Activated CD4-positive, alpha-beta memory T cell treated with anti-CD3 and anti-CD28 coated beads for 36 hours (primary cell): ENCODE measurements at places on chromosomes 11 and 22. TPM values are rescaled to one million over a fixed set of nuclear protein-coding genes. Genes with fewer than 3 reads are reported as not detected.

GUCD1 gene
- 94.2 TPM for total RNA-seq

SLC5A1 gene
- total RNA-seq = not detected

SCN2B gene
- not detected for total RNA-seq

VSIG10L2 gene
- total RNA-seq = not detected
